Foreskin melanocyte (primary cell): ENCODE measurements at places on chromosomes 1 and 21.

DNA sequence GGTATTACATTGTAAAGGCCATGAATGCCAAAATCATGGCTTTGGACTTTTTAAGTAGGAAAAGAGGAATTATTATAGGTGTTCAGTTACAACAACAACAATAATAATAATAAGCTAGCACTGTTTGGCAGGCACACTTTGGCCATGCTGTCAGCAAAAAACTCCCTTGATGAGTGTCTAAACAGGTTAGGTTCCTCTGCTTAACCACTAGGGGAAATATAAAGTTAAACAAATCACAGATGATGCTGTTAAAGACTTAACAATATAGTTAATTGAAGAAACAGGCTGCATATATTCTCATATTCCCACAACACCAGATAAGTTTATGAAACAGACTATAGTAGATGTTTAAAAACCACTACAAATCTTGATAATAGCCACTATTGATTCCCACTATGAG, 46.4 kb downstream of the RGS21 start:
- DNase-seq: no peak

GRCh38 chr1:228031276-228031995, 24.6 kb downstream of the WNT3A start:
- no peak for DNase-seq

DNA sequence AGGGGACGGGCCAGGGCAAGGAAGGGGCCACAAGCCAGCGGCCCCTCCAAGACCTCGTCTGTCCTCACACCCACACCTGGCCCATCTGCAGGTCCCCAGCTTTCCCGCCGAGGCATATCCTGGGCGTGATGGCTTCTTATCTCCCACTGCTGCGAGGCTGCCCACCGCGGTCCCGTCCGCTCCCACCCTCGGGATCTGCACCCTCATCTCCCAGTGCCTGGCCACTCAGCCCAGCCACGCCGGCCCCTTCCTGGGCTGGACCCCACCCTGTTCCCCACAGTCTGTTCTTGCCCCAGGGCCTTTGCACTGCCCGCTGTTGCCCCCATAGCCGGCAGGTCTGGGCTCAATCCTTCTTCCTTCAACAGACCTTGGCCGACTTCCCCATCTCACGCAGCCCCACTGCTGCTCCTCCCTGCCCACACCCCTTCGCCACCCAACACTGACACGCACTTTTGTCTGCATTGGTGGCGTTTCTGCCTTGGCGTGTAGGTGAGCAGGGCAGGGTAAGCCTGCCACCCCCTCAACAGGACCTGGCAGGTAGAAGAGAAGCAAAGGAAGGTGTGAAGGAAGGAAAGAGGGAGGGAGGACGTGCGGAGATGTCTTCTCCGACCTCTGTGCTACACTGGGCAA, 4.4 kb upstream of the TTC34 start:
- no peak for DNase-seq

DNA sequence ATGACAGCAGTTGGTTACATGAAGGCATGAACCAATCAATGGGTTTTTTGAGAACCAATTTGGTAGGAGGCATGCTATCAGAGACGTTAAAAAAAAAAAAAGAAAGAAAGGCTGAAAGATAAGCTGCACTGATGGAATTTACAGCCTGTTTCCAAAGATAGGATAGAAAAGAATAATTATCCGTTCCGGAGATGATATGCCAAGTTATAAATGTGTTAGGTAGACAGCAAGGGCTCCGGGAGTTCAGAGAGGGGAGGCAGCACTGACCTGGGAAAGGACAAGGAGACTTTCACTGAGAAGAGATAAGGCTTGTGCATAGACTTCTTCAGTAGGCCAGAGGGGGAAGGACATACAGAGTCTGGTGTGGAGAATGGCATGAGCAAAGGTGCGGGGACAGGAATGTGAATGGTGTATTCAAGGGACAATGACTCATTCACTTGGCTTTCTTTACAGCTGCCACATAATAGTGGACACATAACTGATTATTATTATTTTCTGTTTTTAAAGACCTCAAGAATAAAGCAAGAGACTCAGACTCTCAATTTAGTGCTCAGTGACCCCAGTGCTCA, 24.8 kb upstream of the ACBD6 start:
- no peak for DNase-seq

DNA sequence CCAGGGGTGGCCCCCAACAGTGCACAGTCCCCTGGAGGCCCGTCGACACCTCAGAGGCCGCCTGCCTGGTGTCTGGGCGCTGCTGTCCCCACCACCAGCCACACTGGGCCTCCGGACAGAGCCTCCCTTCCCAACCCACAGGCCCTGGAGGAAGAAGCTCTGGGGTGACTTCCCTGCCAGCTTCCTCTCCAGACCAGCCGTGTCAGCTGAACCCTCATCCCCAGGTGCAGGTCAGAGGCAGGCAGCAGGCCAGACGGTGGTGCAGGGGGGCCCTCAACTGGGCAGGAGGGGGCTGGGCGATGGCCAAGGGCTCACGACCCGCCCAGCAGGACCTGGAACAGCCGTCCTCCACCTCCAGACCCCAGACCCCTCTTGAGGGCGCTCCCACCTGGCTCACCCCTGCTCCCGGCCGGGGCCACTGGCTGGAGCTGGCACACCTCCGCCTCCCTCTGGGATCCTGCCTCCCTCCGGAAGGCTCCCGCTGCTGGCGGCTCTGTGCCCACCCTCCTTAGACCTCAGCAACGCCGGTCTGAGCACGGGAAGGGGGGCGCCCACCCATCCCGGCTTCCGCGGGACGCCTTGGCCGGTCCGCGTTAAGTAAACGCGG, 520 bp downstream of the TNFRSF18 start:
- DNase-seq: no peak

- DNase-seq: no peak
Measured at GRCh38 chr1:40422630-40423263, 27.5 kb upstream of the ZFP69B start.

- DNase-seq: peak; percentile 94
Measured at GRCh38 chr1:112465122-112465521, 43.6 kb upstream of the WNT2B start.
